ENCODE measurements at places on chromosomes 7 and 10. TPM values are rescaled to one million over a fixed set of nuclear protein-coding genes. Genes with fewer than 3 reads are reported as not detected.

DNA sequence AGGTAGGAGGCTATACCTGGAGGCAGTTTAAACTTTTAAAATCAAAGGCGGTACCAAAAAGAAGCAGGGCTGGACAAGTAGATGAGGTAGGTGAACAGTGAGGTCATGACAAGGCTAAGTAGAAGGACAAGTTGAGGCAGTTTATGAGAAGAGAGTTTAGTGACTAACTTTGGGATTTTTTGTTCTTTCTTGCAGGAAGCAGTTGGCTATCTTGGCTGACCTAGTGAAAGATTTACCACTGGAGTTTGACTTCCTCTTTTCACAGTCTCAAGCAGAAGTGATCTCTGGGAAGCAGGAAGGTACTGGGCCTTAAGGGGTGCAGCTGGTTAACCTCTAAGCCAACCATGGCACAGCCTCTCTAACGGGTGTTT is 26.3 kb downstream of the ENTPD7 start:
- no peaks in the 10 kb centered on the region for H3K27me3 ChIP-seq
- peaks cover 8% of the 10 kb centered on the region for H3K4me1 ChIP-seq
- DNase-seq = no peak
- no peak overlapping the region for H3K4me3 ChIP-seq
- H3K36me3 ChIP-seq = no peaks in the 10 kb centered on the region

- DNase-seq = no peak
- H3K27me3 ChIP-seq = no peaks in the 10 kb centered on the region
- H3K27ac ChIP-seq = no peak overlapping the region
Measured at GRCh38 chr7:27774717-27775328, 34.9 kb downstream of the TAX1BP1 start.

DNA sequence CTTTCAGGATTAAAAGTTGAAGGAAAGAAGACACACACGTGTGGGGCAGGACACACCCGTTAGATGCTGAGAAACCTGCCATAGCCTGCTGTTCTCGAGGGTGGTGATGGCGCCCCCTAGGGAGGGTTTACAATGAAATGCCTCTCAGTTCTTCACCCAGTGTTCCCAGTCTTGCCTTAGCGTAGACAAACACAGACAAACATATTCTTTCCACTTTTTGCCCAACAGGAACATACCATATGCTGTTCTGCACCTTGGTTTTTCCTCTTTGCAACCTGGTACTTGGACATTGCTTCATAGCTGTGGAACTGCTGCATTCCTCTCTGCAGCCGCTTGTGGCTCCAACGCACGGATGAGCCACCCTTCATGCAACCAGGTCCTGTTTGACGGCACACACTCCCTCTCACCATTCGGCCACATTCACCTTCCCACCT is 23.3 kb upstream of the HSPA12A start:
- peaks cover 3% of the 10 kb centered on the region for H3K27me3 ChIP-seq
- peak overlapping the region; percentile 44 for H3K4me3 ChIP-seq
- DNase-seq = no peak
- no peaks in the 10 kb centered on the region for H3K36me3 ChIP-seq

DNA sequence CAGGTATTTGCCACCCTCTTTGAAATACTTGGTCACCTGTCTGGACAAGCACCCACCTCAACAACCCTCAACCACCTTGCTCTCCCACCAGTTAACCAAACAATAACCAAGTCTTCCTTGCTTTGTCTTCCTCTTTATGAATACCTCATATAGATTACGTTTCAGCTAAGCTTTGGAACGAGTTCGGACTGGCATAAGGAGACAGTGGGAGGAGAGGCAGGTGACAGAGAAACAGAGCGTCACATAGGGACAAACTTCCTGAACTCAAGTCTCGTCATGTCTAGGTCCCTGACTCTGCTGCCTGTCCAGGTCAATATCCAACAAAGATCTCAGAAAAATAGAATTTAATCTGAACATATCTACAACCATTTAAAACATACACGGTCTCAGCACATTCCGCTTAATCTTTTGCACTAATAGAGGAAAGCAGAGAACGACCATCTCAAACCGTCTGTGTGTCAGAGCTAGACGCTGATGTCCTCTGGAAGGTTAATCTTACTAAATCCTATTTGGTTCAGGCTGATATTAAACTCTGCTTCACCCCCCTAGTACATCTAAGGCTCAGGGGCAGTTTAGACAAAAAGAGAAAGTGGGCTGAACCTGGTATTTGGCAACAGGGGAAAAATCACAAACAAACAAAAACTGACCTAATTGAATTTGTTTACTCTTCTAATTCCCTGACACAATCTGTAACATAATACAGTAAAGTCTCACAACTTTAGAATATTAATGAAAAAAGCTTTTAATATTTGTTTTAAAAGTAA is 26.4 kb upstream of the SVOPL start:
- no peaks in the 10 kb centered on the region for H3K4me1 ChIP-seq
- H3K27me3 ChIP-seq = peaks cover 2% of the 10 kb centered on the region
- H3K27ac ChIP-seq = no peak overlapping the region

- no peaks in the 10 kb centered on the region for H3K4me1 ChIP-seq
- DNase-seq = no peak
- no peak overlapping the region for H3K27ac ChIP-seq
- H3K36me3 ChIP-seq = peaks cover 9% of the 10 kb centered on the region
Measured at GRCh38 chr7:114212721-114213429, 201.7 kb upstream of the FOXP2 start.

- no peak overlapping the region for H3K27ac ChIP-seq
- H3K36me3 ChIP-seq = no peaks in the 10 kb centered on the region
- peaks cover 17% of the 10 kb centered on the region for H3K4me1 ChIP-seq
- DNase-seq = no peak
- peak overlapping the region; percentile 92 for H3K4me3 ChIP-seq
Measured at GRCh38 chr7:19145434-19146115, 354 bp upstream of the FERD3L start.

DNA sequence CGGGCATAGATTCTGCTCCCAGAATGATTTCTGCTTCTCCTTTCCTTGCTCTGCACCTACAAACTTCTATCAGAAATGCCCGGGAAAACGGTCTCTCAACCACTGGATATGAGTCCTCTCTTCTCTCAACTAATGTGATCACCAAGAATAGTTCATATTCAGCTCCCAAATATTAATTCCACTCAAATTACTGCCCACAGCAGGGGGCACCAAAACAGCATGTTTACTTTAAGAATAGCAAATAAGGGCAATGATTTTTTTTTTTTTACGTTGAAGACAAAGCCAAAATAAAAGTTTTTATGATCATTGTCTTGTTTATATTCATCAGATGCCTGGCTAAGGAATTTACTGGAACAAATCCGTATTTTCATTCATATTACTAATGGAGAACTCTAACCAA is 94.9 kb upstream of the PRSS1 start:
- no peak overlapping the region for H3K27ac ChIP-seq
- H3K4me1 ChIP-seq = no peaks in the 10 kb centered on the region
- peaks cover 2% of the 10 kb centered on the region for H3K27me3 ChIP-seq

DNA sequence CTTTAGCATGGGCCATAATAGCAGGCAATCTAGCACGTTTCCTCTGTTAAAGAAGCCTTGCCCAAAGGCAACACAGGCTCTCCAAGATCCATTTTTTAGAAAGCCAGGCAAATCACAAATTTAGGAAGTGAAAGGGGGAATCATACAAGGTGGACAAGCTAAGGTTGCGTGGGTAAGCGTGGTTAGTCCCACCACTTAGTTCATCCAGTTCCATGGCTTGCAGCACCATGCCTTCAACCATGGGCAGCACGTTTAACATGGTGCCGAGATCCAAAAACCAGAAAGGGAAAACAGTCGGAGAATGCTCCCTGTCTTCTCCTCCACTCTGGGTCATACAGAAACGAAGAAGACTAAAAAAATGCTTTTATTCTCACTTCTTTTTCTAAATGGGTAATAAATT is 234.4 kb upstream of the IMMP2L start:
- no peak overlapping the region for H3K27ac ChIP-seq
- no peaks in the 10 kb centered on the region for H3K4me1 ChIP-seq
- H3K27me3 ChIP-seq = peaks cover 10% of the 10 kb centered on the region
- peaks cover 77% of the 10 kb centered on the region for H3K36me3 ChIP-seq

- H3K27me3 ChIP-seq = no peaks in the 10 kb centered on the region
- H3K36me3 ChIP-seq = no peaks in the 10 kb centered on the region
- H3K4me3 ChIP-seq = no peak overlapping the region
- H3K4me1 ChIP-seq = peaks cover 3% of the 10 kb centered on the region
Measured at GRCh38 chr7:43309706-43310022, 197.2 kb downstream of the HECW1 start.

GRCh38 chr7:114416129-114416990 is 1.7 kb downstream of the FOXP2 start:
- no peaks in the 10 kb centered on the region for H3K36me3 ChIP-seq
- DNase-seq = no peak
- H3K27ac ChIP-seq = no peak overlapping the region
- no peaks in the 10 kb centered on the region for H3K27me3 ChIP-seq

- H3K36me3 ChIP-seq = no peaks in the 10 kb centered on the region
- no peak overlapping the region for H3K27ac ChIP-seq
- peaks cover 3% of the 10 kb centered on the region for H3K4me1 ChIP-seq
- DNase-seq = no peak
Measured at GRCh38 chr7:42023262-42023661, 213.7 kb downstream of the GLI3 start.

- H3K36me3 ChIP-seq = no peaks in the 10 kb centered on the region
- peaks cover 3% of the 10 kb centered on the region for H3K4me1 ChIP-seq
Measured at GRCh38 chr7:43108255-43109011, 4.0 kb upstream of the HECW1 start.

- H3K4me3 ChIP-seq = peak overlapping the region; percentile 67
- H3K36me3 ChIP-seq = no peaks in the 10 kb centered on the region
- H3K4me1 ChIP-seq = peaks cover 8% of the 10 kb centered on the region
- H3K27ac ChIP-seq = peak overlapping the region; percentile 45
Measured at GRCh38 chr10:43323245-43323644, 48.2 kb upstream of the FXYD4 start.

DNA sequence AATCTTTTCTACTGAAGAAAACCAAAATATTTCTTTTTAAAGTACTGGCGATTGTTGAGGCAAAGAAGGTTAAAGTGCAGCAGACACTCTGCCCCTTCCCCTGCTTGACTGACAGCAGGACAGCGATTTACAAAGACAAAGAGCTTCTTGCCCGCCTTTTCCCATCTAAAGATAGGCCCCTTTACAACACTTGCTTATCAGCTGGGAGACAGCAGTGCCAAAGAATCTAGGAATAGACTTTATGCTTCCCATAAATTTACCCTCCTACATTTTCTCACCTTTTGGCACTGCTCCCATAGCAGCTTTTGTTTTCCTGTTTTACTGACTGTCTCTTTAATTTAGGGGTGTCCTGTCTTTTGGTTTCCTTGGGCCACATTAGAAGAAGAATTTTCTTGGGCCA is 824.1 kb downstream of the CCSER2 start:
- DNase-seq = no peak
- peaks cover 7% of the 10 kb centered on the region for H3K4me1 ChIP-seq
- no peaks in the 10 kb centered on the region for H3K27me3 ChIP-seq
- no peak overlapping the region for H3K27ac ChIP-seq

DNA sequence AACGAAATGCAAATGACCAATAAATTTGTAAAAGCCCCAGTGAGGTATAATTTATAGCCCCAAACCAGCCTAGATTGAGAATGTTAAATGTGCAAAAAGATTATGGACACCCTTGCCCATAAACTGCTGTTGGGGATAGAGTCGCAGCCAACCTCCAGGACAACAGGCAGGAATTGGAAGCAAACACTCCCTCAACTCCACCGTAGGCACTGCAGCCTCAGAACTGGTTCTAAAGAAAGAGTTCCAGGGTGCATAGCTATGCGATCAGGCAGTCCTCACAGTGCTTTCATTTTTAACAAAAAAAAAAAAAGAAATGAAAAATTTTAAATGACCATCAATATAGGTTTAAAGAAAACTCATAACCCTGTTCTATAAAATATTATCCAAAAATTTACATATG is 86.2 kb downstream of the CXCL12 start:
- H3K4me3 ChIP-seq = no peak overlapping the region
- no peaks in the 10 kb centered on the region for H3K4me1 ChIP-seq
- no peak for DNase-seq
- no peak overlapping the region for H3K27ac ChIP-seq

HECW1 gene
- total RNA-seq = 0.15 TPM

NME8 gene
- not detected for total RNA-seq

SPDYE16 gene
- not detected for total RNA-seq

TMEM236 gene
- 0.05 TPM for total RNA-seq

MMP21 gene
- total RNA-seq = not detected

PRRT4 gene
- 10.8 TPM for total RNA-seq

NRG3 gene
- total RNA-seq = 8.2 TPM

All from endothelial cell (in vitro differentiated cells).